ENCODE measurements at places on chromosomes 4 and X.

DNA sequence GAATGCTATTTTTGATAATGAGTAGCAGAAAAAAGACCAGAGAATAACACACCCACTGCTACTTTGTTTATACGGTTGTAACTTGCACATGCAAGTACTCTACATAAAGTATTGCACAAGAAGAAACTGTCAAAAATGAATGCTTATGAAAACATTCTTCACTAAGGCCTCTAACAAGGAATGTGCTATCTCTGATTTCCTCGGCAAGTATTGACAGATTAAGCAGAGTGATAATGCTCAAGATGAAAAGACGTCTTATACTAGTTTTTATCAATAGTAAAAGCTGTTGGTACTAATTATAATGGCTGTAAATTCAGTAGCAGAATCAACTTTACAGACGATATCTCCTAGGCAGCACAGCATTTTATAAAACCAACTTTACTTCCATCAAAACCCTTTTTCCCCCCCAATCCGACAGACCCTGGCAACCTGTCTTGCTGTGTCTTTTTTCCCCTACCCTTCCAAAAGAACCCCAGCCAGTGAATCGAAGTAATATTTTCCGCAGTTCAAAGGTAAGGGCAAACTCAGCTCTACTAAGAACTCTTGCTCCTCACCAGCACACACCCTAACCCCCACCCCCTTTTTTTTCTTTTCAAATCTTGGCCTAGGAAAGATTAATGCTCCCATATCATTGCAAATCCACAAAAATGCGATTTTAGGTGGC, 1.5 kb downstream of the FRYL start:
- peak overlapping the region; percentile 94 for H3K4me3 ChIP-seq
- H3K27ac ChIP-seq = peak overlapping the region; percentile 79
- peaks cover 53% of the 10 kb centered on the region for H3K4me1 ChIP-seq

- no peaks in the 10 kb centered on the region for H3K27me3 ChIP-seq
- H3K4me3 ChIP-seq = no peak overlapping the region
- no peaks in the 10 kb centered on the region for H3K4me1 ChIP-seq
- no peak overlapping the region for H3K27ac ChIP-seq
- H3K36me3 ChIP-seq = no peaks in the 10 kb centered on the region
Measured at GRCh38 chr4:5773271-5773555, 62.2 kb downstream of the EVC start.

- no peaks in the 10 kb centered on the region for H3K27me3 ChIP-seq
- peaks cover 5% of the 10 kb centered on the region for H3K36me3 ChIP-seq
- DNase-seq = no peak
- peak overlapping the region; percentile 70 for H3K27ac ChIP-seq
- peak overlapping the region; percentile 66 for H3K4me3 ChIP-seq
Measured at GRCh38 chrX:136714626-136715599, 65.8 kb downstream of the ARHGEF6 start.

GRCh38 chrX:130482871-130483270, 81.1 kb downstream of the RBMX2 start:
- no peaks in the 10 kb centered on the region for H3K4me1 ChIP-seq
- no peaks in the 10 kb centered on the region for H3K36me3 ChIP-seq
- no peak overlapping the region for H3K27ac ChIP-seq

GRCh38 chrX:119389871-119390501, 9.2 kb upstream of the SLC25A43 start:
- DNase-seq = no peak
- no peaks in the 10 kb centered on the region for H3K27me3 ChIP-seq
- H3K4me1 ChIP-seq = no peaks in the 10 kb centered on the region
- no peak overlapping the region for H3K27ac ChIP-seq
- no peak overlapping the region for H3K4me3 ChIP-seq
- H3K36me3 ChIP-seq = no peaks in the 10 kb centered on the region

- no peaks in the 10 kb centered on the region for H3K4me1 ChIP-seq
- H3K4me3 ChIP-seq = no peak overlapping the region
- H3K36me3 ChIP-seq = no peaks in the 10 kb centered on the region
Measured at GRCh38 chr4:87939978-87940690, 35.4 kb upstream of the SPP1 start.
